ENCODE measurements at places on chromosomes 12 and 14.

DNA sequence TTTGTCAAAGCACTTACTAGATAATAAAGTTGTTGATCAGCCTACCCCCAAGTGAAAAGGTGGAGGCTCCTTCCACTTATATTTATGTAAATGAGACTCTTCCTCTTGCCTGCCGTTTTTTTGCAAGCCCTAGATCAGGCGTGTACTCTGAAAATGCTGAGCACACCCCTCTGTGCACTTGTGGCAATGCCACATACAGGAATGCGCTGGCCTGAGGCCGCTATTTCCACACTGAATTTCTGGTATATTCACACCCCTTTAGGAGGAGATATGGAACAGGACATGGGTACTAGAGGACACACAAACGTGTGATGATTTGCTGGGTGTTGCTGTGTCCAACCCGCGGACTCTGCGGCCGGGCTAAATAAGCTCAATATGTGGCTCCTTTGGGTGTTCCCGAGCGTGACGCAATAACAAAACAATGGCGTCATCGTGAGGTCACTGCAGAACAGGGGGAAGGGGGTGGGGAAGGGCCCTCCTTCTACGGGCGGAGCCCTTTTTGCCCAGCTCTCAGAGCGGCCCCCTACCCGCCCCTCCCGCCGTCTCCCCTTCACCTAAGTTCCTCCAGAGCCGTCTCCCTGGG lies 554 bp upstream of the TSPAN31 start:
- DNase-seq = peak; percentile 86

- DNase-seq = no peak
These were observed 214.3 kb downstream of the DPF3 start for GRCh38 chr14:72679536-72680151.

DNA sequence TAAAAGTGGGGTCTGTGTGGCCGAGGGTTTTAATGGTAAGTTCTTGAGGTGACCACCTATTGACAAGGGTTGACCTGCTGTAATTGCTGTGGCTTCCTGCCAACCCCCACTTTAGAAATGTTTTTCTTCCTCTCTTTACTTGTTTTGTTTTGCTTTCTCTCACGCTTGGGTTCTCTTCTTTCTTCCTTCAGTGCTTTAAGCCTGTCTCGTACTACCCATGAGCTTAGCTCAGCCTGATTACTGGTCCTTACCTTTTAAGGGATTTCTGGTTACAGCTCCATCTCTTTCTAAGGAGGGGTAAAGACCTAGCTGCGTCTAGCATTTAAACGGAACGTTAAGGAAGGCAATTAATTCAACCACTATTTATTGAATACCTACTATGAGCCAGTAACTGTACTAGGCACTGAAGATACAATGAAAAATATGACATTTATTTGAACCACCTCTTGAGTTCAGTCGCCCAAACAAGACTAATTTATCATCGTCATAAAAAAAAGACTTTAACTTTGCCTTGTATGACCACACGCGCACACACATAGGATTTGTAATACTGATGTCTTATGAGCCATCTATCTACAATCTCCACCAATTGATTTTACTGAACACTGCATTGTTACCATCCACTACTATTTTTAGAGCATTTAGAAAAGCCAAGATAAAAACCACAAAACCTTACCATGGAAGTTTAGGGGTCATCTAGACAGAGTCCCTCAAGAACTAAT lies 888 bp upstream of the PPP1R12A start:
- DNase-seq = no peak

DNA sequence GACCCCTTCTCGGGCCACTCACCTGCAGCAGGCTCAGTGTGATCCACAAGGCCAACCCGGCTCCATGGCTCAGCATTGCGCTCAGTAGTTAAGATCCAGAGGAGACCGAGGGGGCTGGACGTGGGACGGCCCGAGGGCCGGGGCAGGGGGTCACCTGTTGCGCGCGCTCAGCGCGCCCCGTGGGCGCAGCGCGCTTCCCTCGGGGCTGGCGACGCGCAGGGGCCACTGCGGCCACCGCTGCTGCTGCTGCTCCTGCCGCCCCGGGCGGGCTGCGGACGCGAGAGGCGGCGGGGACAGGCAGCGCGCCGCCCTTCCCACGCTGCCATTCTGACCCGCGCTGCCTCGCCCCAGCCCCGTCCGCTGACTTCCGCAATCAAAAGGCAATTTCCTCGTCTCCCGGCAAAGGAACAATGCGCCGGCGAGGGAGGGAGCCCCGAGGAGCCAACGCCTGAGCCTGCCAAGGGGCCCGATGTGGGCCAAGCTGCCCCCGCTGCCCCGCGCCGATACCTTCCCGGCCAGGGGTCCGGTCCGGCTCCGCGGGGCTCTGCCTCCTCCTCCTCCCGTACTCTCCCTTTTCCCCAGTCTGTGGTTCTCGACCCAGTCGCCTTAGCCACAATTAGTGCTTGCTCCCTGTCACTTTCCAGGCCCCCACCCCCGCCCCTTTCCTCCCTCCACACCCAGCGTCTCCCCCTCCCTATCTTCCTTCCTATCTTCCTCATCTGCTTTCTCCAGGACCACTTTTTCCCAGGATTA lies 27.3 kb downstream of the PTPRB start:
- DNase-seq = peak; percentile 5

DNA sequence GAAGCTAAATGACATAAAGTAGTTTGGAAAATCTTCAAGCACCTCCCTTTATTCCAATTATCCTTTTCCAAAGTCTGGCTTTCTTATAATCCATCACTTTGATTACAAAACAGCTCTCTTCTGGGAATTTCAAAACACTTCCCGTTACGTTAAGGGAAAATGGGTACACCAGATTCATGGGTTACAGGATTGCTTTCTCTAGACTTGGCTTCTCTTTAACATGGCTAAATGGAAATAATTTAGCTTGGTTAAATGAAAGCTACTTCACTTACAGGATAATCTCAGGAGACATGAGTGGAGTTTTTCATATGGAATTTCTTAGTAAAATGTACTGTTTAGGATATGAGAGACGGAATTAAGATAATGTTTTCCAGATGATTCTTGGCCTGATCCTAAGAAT lies 14.7 kb downstream of the GSTZ1 start:
- DNase-seq = no peak

DNA sequence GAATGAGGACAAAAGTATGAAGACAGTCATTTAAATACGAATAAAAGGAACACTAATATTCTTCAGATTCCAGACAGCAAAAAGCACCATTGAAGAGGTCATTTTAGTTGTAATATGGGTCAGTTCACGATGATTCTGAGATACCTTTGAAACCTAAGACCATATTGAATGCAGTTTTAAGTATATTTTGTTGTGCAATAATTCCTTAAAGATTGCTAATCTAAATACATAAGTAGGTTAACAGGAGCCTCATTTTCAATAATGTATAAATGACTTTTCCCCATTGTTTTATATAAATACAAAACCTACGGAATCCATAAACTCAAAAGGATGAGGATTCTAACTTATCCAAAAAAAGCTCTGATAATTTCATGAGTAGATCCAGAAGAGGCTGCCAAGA lies 5.8 kb downstream of the GNS start:
- DNase-seq = no peak

GRCh38 chr14:101727611-101728366 lies 33.7 kb upstream of the PPP2R5C start:
- DNase-seq = no peak

DNA sequence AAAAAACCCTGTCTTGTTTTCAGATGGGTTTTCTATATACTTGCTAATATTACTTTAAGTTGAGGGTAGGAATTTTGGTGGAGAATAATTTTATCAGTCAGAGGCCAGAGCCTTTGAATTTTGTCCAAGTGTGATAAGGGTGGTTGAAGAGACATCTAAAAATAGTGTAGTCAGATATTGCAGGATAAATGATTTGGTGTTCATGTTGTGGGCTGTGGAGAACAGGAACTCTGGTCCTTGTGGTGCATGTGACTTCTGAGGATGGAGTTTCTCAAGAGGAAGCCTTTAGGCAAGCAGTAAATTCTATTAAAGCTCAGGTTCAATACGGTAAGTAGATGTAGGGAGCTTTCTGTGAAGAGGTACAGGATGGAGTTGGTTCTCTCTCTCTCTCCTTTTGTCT lies 2.8 kb downstream of the ADAM21 start:
- no peak for DNase-seq

DNA sequence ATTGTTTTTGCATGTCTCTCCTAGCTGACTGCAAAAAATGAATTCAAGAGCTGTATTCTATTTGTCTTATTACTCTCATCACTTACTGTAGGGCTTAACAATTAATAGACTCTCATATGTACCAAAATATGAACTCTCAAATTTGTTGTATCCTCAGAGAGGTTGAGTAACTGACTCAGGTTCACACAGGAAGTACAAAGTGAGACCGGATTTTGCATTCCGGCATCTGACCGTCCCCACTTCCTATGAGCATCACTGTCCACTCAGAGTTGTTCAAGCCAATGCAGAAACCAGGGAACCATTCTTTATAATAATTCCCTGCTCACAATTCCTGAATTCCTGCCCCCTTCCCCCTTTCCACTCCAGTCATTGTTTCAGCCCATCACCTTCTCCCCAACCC lies 113.3 kb upstream of the AMIGO2 start:
- DNase-seq = peak; percentile 28

- DNase-seq = peak; percentile 30
These were observed 61.0 kb downstream of the KIAA0586 start for GRCh38 chr14:58488550-58488949.

DNA sequence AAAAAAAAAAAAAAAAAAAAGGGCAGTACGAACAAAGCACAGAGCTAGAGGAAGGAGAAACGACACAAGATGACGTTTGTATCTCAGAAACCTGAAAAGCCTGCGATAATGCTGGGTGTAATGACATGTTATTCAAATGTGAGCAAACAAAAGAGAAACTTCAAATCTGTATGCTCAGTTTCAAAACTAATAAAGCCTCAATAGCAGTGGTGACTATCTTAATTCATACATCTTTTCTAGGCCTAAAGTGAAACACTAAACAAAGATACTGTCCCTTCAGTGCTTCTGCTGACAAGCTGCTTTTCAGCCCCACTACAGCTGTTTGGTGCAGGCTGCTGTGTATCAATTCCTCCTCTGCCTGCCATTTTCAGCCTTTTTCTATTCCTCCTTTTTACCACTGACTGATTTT lies 15.8 kb downstream of the ITPR2 start:
- DNase-seq = no peak

DNA sequence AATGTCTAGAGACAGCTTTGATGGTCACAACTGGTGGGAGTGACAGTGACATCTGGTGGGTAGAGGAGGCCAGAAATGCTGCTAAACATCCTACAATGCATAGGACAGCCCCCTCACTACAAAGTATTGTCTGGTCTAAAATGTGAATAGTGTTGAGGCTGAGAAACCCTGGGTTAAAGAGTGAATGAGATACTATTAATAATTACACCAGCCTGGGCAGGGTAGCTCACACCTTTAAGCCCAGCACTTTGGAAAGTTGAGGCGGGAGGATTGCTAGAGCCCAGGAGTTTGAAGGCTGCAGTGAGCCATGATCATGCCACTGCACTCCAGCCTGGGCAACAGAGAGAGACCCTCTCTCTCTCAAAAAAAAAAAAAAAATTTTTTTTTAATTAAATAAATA lies 11.1 kb downstream of the SVOP start:
- no peak for DNase-seq

DNA sequence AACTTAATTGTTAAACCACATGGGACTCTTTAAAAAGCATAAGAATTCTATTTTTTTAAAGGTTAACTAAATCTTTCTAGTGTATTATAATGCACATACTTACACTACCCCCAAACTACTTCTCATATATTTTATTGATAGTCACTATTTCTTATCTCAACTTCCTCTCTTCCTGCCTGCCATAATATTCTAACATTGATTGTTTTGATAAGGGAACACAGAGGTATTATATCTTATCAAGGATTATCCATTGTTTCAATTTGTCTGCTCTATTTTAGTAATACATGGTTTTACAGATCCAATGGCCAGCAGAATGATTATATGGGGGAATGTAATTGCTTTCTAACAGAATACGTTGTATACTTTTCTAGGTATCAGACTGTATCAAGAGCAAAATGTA lies 98.9 kb downstream of the EPS8 start:
- DNase-seq = no peak

DNA sequence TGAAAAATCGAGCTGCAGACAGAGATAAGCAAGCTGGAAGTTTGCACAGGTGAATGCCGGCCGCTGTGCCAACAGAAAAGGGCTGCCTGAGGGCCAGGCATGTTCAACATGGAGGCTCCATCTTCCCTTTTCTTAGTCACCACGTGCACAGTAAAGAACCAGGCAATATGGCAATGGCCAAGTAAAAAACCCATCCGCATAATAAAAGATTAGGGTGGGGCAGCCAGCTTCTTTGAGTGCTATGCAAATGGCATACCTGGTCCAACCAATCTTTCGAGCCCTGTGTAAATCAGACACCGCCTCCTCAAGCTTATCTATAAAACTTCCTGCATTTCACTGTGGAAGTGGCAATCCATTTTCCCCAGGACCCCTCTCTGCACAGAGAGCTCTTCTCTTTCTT lies 16.7 kb downstream of the PNP start:
- no peak for DNase-seq
